SK-N-MC (cell line): ENCODE measurements at places on chromosomes 12 and 14.

- no peak for DNase-seq
Measured at GRCh38 chr14:93011141-93011529, 88.2 kb downstream of the CHGA start.

- no peak for DNase-seq
Measured at GRCh38 chr14:65703996-65704395, 291.5 kb downstream of the FUT8 start.

DNA sequence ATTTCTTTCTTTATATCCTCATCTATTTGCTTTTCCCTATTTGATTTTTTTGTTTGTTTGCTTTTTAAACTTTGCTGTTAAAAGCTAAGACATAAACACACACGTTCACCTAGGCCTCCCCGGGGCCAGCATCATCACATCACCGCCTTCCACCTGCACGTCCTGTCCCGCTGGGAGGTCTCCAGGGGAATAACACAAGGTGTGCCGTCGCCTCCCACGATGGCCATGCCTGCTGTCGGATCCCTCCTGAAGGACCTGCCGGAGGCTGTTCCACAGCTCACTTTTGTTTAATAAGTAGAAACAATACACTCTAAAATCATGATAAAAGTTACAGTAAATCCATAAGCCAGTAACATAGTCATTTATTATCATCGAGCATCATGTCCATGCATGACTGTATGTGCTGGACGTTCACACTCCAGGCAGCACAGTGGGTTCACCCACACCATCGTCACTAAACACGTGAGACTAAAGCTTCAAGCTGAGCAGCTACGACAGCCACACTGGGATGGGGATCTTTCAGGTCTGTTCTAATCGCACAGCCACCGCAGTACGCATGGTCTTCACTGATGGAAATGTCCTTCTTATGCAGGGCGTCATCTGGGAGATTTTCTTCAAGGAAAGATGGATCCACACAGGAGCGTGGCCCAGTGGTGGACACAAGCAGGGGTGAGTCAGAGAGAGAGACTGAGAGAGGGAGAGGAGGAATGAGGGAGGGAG lies 3.6 kb downstream of the RIMBP2 start:
- DNase-seq, result no peak

DNA sequence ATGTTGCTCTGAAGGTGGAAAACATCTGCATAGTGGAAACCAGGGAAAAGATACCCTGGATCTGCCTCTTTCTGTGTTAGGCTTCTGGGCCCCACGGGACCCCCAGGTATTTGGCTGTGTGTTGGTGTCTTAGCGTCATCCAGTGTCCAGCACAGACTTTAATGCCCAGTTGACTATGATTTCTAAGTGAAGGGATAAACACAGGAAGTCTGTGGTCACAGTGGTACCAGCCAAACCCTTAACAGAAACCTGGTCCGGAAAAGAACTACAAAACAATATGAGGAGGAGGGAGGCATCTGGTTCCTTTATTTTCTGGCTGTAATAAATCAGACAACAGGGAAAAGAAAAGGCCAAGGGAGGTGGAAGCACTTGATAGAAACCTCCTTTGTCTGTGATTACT lies 56.4 kb downstream of the CMKLR1 start:
- no peak for DNase-seq

GRCh38 chr12:72178871-72179270 lies 93.3 kb upstream of the TRHDE start:
- DNase-seq, result no peak

- DNase-seq, result no peak
Measured at GRCh38 chr14:44778604-44779003, 183.1 kb downstream of the KLHL28 start.

DNA sequence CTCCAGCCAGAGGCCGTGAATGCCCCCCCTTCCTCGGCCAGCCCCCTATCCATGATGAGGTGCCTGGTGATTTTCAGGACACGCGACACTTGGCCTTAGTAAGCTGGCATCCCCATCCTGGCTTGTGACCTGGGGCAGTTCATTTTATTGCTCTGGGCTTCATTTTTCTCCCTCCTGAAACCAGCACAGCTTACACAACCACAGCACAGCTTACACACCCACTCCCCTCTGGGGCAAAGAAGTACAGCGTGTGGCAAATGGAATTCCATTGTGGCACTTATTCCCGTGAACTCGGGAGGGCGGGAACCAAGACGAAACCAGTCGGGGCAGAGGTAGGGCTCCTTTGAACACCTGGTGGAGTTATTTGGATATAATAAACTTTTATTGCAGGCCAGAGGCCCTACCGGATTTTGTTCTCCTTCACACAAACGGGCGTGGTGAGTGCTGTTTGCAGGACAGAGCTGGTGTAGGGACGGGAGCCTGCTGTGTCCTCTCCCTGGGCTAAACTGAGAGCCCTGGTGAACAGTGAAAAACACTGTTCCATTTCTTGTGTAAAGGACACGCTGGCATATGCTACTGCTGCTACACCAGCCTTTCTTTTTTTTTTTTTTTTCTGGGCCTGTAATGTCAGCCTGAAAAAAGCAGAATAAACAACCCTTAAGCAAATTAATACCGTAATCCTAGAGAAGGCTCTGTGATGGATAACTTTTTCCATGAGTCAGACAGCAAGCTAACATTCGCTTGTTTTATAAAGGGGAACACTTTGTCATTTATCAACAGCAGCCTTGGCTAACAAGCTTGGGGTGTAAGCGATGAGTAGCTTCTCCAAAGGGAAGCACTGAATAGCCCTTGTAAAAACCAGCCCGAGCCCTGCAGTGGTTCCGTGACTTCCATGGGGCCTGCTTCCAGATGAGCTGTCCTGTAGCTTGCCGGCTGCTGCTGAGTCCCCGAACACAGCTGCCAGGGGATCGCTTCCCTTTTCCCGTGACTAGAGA lies 29.3 kb downstream of the CD9 start:
- no peak for DNase-seq

GRCh38 chr14:101133068-101133467 lies 229.5 kb upstream of the RTL1 start:
- no peak for DNase-seq

DNA sequence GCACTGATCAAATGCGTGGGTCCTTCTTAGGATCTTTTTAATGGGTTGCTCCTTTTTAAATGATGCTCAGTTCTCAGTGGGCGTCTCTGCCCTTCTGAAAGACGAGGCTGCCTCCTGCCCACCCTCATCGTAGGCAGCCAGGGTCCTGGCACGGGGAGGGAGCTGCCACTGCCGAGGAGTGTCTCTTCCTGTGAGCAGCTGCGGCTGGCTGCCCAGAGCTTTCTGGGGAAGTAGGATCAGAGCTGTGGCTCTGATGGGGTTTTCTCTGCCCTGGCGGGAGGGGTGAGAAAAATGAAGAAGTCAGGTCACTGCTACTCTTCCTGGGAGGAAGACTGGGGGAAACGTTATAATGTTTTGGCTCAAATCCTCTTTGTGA lies 31.1 kb upstream of the BEGAIN start:
- DNase-seq, result no peak

- DNase-seq, result no peak
Measured at GRCh38 chr12:26790645-26790994, 42.4 kb downstream of the ITPR2 start.

GRCh38 chr12:113906411-113907200 lies 59.5 kb downstream of the RBM19 start:
- no peak for DNase-seq

DNA sequence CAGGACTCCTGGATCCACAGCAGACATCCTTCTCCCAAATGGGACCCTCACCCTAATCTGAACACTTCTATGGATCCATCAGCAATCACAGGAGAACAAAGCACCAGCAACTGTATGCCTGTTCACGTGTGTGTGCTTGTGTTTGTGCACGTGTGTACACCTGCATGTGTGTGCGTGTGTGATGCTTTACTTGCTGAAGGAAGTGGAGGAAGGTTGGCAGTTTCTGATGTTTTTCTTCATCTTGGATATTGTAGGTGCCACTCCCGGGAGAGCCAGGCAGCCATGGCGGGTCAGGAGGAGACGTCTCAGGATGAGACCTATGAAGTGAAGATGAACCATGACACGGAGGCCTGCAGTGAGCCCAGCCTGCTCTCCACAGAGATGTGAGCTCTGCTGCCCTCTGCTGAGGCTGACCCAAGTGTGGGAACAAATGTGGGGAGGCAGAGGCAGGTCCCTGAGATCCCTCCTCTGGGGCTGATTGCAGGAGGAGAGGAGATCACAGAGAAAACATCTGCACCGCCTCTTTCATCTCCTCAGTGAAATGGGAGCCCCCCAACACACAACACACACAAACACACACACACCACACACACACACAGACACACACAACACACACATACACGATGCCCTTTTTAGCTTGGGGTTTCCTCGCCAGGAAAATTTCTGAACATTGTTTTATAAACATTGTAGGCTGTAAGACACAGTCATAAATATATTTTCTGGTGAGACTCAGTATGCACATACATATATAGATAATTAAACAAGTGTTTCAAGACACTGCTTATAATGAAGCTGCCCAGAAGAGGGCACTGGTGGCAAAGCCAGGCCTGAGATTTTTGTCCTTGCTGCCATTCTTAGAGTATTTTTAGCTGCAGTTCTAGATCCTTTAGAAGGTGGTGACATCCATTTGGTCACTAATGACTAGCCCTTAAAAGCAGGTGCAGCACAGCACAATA lies 112.2 kb upstream of the FKBP4 start:
- no peak for DNase-seq

DNA sequence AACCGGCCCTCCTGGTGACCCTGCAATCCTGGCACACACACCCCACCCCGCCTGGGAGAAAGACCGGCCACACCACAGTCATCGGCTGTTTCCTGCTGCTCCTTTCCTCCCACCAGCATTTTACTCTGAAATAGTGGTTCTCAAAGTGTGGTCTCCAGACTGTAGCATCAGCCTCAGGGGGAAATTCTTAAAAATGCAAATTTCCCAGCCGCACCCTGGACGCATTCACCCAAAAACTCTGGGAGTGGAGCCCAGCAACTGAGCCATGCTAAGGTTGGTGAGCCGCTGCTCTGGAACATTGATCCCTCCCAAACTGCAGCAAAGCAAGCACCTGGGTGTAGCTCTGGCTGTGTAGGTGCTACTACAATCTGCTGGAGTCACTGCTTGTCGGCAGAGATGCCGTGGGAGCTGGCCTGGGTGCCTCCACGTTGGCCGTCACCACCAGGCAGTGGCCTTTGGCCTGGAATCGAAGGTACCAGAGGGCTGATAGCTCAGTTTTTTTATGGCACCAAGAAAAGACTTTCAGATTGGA lies 38.4 kb upstream of the BCL2L14 start:
- DNase-seq, result no peak

- no peak for DNase-seq
Measured at GRCh38 chr12:49609059-49609874, 3.8 kb upstream of the FAM186B start.

GRCh38 chr12:16880864-16881285 lies 274.9 kb upstream of the LMO3 start:
- no peak for DNase-seq

GRCh38 chr12:94012071-94012470 lies 136.3 kb upstream of the PLXNC1 start:
- no peak for DNase-seq

GRCh38 chr12:24378548-24379407 lies 429.3 kb upstream of the SOX5 start:
- DNase-seq, result peak; percentile 91

DNA sequence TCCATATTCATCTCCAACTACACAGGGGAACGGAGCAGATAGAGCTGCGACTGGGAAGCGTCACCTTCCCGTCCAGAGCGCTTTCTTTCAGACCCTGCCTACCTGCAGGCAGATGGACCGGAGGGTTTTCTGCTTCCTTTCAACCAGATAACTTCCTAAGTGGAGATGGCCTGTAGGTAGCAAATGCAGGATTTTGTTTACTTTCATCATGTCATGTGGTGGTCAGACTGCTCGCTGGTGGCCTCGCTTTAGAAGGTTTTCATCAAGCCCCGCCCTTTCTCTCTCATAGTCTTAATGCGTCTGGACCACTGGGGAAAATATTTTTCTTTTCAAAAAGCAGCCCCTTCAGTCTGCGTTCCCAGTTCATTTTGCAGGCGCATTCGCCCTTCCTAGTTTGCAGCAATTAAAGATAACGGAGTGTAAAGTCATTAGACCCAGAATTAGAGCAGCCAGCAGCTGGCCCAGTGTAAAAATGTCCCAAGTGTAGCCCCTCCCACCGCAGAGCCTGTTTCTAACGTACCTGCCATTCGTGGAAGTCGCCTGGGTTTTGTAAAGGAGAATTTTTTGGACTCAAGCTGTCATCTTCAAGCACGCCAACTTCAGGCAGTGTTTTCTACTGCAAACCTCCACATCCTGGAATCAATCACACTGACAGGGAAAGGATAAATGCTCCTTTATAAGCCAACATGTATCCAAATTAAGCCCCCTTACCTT lies 68.9 kb downstream of the TESC start:
- DNase-seq, result no peak

- no peak for DNase-seq
Measured at GRCh38 chr14:97155814-97156213, 358.6 kb downstream of the VRK1 start.

- no peak for DNase-seq
Measured at GRCh38 chr12:43758247-43758727, 303 bp downstream of the PUS7L start.

DNA sequence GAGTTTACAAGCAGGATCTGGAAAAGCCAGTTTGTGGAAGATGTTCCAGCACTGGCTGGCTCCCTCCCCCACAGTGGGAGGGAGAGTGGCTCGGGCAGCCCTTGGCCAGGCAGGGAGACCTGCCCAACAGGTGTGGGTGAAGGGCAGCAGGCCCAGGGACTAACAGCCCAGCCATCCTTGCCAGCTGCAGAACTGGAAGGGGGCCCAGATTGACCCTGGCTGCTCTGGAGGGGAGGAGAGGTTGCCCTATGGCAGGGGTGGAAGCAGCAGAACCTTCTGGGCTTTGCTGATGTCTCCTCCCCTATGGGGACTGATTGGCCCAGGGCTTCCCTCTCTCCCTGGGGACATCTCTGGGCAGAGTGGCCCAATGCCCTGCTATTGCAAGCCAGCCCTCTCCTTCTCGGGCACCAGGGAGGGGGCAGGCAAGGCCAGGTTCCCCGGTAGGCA lies 20.5 kb downstream of the IRF2BPL start:
- DNase-seq, result no peak

GRCh38 chr12:109525279-109525585 lies 47.8 kb downstream of the UBE3B start:
- DNase-seq, result no peak

- DNase-seq, result no peak
Measured at GRCh38 chr12:65818454-65819382, 5.6 kb upstream of the HMGA2 start.

GRCh38 chr12:91704446-91704845 lies 441.2 kb downstream of the BTG1 start:
- DNase-seq, result no peak

GRCh38 chr12:43079476-43079875 lies 472.5 kb downstream of the ADAMTS20 start:
- no peak for DNase-seq

- DNase-seq, result no peak
Measured at GRCh38 chr12:131131808-131132117, 178.1 kb downstream of the ADGRD1 start.
